ENCODE measurements at places on chromosomes 1 and 21.

GRCh38 chr1:58468612-58469011 lies 77.9 kb downstream of the OMA1 start:
- no peak for DNase-seq

DNA sequence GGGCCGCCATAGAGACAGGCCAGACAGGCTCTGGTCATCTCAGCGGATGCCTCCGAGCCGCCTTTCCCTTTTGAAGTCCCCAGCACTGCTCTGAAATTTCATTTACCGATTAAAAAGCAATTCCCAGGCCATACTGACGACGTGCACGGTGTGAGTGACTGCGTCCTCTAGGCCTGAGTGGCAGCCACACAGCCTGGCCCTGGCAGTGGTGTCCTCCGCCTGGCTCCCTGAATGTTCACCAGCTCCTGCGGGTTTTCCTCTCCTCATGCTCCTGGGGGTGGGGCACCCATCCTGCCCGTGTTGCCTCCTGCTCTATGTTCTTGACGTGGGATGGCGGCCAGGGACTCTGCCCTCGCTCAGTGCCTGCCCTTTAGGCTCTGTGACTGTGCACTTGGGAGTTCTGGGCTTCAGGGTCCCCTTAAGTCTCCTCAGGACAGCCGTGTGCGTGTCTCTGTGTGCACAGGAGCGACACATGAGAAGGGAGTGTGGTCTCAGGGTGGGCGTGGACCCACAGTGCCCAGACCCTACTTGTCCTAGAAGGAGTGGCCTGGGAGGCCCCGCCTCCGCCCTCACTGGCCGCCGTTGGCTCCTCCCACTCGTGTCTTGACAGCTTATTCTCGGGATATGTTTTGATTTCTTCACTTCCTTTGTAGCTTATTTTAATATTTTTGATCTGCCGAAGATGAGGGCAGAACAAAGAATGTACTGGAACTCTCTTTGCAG lies 3.6 kb downstream of the SKI start:
- no peak for DNase-seq

DNA sequence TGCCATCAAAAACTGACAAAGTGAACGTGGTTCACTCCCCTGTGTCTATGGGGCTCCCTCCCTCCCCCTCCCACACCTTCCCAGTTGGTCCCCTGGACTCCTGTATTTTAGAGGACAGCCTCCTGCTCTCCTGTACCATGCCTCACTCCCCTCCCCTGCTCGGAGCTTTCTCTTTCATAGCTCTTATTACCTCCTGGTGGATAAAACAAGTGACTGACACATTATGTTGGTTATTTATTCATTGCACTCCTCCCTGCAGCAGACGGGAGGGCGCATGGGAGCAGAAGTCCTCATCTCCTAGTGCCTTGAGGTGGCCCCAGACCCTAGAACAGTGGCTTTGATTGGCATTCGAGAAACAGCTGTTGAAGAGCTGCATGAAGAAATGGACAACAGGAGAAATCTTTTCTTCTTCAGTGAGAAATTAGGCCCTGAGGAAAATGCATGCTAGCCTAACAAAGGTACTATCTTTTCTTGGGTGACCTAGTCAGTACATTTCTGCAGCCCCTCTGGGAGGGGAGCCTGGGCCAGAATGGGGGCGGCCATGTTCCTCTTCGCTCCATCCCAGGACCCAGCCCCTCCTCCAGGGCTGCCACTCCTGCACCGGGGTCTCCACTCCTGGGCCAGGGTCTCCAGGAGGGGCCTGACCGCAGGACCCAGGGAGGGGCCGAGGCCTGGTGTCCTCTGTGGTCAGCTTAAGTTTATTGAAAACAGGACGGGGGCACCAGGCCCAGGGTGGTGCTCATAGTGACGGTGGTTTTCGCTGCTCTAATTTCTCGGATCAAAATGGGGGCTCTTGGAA lies 1.2 kb upstream of the TFF1 start:
- no peak for DNase-seq

DNA sequence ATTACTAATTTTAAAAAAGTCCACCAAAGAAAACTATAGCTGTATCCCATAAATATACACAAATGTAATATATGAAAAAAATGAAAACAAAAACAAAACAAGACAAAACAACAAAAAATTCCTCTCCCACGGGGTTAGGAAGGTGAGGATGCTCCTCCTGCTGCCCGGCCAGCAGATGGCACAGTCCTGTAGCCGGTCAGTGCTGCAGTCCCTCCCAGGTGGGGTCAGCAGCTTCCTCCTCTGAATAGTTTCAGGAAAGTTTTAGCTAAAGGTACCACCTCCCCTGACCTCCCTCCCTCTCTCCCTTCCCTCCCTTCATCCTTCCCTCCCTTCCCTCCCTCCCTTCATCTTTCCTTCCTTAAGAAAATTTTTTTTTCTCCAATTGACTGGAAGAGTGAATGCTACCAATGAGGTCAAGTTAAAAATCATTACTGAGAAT lies 67.8 kb upstream of the BCL10 start:
- no peak for DNase-seq

- no peak for DNase-seq
These were observed 4.3 kb downstream of the MYOM3 start for GRCh38 chr1:24107462-24108138.

- DNase-seq: no peak
These were observed 95.0 kb upstream of the PPP2R5A start for GRCh38 chr1:212190169-212190568.

DNA sequence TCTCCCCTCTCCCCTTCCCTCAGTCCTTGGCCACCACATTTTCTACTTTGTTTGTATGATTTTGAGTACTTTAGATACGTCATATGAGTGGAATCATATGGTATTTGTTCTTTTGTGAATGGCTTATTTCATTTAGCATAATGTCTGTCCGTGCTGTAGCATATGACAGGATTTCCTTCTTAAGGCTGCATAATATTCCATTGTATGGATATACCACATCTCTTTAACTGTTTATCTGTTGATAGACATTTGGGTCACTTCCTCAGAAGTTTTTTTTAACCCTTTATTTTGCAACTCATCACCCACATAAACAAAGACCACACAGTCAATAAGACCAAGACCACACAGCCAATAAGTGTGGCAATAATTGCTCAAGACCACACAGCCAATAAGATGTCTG lies 24.9 kb downstream of the FAM163A start:
- no peak for DNase-seq

GRCh38 chr1:65036570-65037051 lies 70.3 kb upstream of the JAK1 start:
- DNase-seq: no peak

DNA sequence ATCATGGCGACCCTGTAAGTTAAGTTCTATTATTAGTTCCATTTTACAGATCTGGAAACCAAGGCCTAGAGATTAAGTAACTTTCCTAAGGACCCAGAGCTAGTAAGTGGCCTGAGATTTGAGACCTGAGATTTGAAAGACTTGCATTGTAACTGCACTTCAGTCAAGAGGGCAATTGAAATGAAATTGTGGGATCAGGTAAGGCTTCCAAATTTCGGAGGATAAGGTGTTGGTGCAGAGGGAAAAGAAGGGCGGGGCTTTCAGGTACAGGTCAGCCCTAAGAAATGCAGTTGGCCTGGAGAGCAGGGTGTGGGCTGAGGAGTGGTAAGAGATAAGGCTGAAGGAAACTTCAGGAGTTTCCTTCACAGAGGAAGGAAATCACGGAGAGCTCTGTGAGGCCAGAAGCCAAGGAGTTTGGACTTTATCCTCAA lies 51.1 kb downstream of the SLC16A1 start:
- no peak for DNase-seq

DNA sequence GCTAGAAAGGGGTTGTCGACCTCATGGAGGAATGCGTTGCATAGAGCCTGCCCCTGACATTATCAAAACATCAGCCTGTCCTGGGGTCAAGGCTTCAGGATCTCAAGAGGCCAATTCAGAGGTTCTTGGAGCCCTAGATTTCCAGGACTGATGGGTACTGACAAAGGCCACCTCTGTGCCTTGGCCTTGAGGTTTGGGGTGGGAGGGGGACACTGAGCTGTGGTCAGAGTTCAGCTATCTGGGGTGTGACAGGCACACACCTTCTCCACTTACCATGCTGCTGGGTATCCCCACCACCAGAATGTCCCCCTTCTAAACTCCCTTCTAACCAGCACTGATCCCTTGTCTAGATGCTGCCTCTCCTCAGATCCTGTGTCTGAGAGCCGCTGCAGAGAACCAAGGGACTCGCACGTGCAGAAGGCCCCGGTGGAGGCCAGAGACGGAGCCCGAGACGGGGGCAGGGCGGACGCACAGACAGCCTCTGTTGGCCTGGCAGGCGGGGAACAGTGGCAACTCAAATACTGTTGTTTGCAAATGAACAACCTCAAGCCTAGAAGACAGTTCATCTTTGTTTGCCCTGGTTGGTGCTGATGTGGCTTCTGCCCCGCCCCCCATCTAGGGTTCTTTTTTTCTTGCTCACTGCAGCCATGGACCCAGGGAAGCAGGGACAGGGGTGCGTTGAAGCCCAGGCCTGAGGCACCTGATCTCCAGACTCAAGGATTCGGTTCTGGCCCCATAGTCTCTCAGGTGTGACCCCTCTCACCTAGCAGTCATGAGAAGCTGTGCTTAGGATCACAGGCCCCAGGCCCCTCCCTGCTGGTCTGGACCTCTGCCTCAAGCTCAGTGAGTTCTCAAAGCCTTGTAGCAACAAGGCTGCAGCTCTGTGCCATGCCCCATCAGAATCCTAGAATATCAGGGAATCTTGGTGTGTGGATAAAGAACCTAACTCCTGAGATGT lies 28.1 kb upstream of the CSF1 start:
- no peak for DNase-seq

- no peak for DNase-seq
These were observed 142.8 kb downstream of the ZZZ3 start for GRCh38 chr1:77539519-77540142.

DNA sequence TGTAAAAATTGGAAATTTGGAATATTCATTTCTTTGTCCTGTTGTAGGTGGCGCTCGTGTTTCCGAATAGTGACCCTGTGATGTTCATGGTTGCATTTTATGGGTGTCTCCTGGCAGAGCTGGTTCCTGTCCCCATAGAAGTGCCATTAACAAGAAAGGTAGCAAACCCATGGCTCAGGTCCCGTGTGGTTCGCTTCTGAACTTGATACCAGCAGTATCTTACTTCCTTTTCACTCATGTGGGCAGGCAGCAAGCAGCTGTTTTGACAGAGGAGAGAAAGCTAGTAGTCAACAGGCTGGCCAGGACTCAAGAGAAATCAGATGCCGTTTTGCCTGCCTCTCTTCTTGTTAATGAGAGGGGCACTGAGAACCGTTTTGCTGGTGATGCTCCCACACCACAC lies 72.8 kb downstream of the S100B start:
- DNase-seq: no peak

GRCh38 chr1:49197081-49197480 lies 420.4 kb upstream of the BEND5 start:
- no peak for DNase-seq

GRCh38 chr21:42012344-42012743 lies 2.2 kb upstream of the ZBTB21 start:
- no peak for DNase-seq

GRCh38 chr1:93963585-93963984 lies 54.4 kb upstream of the GCLM start:
- DNase-seq: no peak

GRCh38 chr21:36701756-36702621 lies 3.1 kb downstream of the SIM2 start:
- no peak for DNase-seq
